ENCODE measurements at places on chromosomes 4 and X. TPM values are rescaled to one million over a fixed set of nuclear protein-coding genes. Genes with fewer than 3 reads are reported as not detected.

Gene FAM3A
- 36.9 TPM for total RNA-seq

Gene DMD
- total RNA-seq = 0.02 TPM

Gene ZNF827
- 2.8 TPM for total RNA-seq

Gene PCDH19
- 0.02 TPM for total RNA-seq

Gene NDUFC1
- 75.8 TPM for total RNA-seq

Gene HMGN5
- total RNA-seq = 2.1 TPM

Gene CLDN34
- total RNA-seq = not detected

Gene PCDH10
- total RNA-seq = 0.11 TPM

Gene BMPR1B
- total RNA-seq = 4.3 TPM

Gene GPRASP1
- 0.24 TPM for total RNA-seq

Gene CLDN22
- not detected for total RNA-seq

Gene POU4F2
- not detected for total RNA-seq

Gene DCLK2
- 8.0 TPM for total RNA-seq

Gene TFE3
- 47.4 TPM for total RNA-seq

Gene SGMS2
- 27.1 TPM for total RNA-seq

Gene ADAMTS3
- not detected for total RNA-seq

Gene CCDC160
- not detected for total RNA-seq

Gene PPP4R3C
- not detected for total RNA-seq

Gene TRIM61
- not detected for total RNA-seq

Gene TRAM1L1
- total RNA-seq = 0.49 TPM

Gene FGF13
- 0.05 TPM for total RNA-seq

Gene SHISA3
- not detected for total RNA-seq

Gene GASK1B
- 0.27 TPM for total RNA-seq

Gene TENM3
- total RNA-seq = 1.6 TPM

Gene CT45A10
- 0.35 TPM for total RNA-seq
